Fibroblast of skin of right quadriceps (primary cell): ENCODE measurements at places on chromosomes 2 and 18.

DNA sequence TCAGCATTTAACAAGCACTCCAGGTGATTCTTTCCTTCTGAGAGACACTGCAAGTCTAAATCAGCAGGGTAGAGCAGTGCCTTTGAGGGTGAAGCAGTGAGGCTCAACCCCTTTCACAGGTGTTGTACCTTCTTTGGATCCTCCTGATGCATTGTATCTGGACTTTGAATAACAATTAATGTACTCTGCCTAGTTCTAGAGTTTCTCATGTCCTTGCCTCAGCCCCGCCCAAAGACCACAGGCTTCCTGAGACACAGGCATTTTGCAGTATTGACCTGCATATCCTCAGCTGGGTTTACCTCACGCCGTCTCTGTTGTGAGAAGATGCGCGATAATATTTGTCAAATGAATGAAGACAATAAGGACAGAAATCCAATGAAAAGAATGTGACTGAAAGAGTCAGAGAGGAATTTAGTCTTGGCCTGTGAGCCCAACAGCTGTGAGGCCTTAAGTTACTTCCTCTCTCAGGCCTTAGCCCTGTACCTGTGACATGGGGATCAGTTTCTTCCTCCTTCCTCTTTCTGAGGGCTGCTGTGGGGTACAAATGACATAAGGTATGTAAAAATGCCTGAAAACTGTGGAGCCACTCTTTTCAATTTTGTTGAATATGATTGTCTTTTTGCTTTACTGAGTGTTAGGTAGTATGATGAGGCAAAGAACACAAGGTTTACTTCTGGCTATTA, 43.7 kb downstream of the WIPF1 start:
- no peak for DNase-seq

DNA sequence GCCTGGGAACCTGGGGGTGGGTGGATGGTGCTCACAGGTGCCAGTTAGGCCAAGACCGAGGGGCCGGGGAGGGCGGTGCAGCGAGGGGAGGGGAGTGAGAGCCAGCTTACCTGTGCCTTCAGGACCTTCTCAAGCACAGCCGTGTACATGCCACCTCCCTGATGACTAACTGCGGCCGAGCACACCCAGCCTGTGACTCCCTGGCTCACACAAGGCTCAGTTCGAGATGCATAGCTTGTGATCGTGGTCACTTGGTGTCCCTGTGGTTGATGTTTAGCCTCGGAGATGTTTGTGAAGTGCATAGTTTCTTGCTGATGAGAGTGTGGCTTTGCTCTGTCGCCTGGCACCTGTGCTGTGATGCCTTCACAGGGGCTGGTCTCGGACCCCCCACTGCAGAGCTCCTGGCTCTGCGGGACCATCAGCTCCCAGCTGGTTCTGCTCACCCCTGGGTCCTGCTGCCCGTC, 84.5 kb upstream of the ODC1 start:
- DNase-seq: no peak

DNA sequence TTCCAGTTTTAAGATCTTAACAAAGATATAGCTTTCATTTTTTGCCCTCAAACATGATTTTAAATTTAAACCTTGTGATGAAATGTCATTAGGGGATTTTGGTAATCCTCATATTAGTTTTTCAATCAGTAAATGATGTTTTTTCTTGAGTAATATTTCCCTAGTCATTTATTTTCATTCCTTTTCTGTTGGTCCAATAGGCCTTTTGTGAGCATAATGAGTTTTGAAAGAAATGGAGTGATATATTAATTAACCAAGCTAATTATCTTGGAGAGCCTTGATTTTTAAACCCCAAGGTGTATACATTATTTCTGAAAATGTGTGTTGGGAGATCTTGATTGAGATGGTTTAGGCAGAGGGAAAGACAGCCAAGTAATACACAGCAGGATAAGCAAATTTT, 46.3 kb downstream of the DCC start:
- DNase-seq: no peak

- peak; percentile 69 for DNase-seq
Measured at GRCh38 chr18:41128545-41128944, 826.5 kb upstream of the PIK3C3 start.

GRCh38 chr2:18455236-18455862, 105.1 kb downstream of the RDH14 start:
- peak; percentile 93 for DNase-seq

GRCh38 chr2:122021941-122022340, 266.5 kb downstream of the TSN start:
- DNase-seq: no peak

GRCh38 chr2:135093670-135094330, 41.7 kb downstream of the RAB3GAP1 start:
- DNase-seq: no peak

- DNase-seq: peak; percentile 41
Measured at GRCh38 chr2:18117592-18117991, 239.1 kb downstream of the KCNS3 start.

- no peak for DNase-seq
Measured at GRCh38 chr2:59083075-59083828, 842.1 kb upstream of the FANCL start.

DNA sequence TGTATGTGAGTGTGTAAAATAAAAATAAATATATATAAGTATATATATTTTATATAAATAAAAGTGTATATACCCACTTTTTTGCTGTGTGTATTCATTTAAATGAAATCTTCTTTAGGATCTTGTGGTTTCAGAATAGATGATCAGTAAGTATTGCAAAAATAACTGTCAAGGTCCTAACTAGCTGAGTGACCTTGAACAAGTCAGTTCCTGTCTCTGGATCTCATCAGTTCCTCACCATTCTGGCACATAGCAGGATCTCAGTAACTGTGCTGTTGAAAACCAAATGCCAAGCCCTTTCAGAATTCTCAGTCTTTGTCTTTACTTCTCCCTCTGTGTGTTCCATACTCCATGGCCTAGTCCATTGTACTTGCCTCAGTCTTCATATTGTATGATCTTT, 115.3 kb upstream of the CXCR4 start:
- DNase-seq: no peak

- DNase-seq: peak; percentile 27
Measured at GRCh38 chr2:222797261-222797660, 63.6 kb upstream of the ACSL3 start.

DNA sequence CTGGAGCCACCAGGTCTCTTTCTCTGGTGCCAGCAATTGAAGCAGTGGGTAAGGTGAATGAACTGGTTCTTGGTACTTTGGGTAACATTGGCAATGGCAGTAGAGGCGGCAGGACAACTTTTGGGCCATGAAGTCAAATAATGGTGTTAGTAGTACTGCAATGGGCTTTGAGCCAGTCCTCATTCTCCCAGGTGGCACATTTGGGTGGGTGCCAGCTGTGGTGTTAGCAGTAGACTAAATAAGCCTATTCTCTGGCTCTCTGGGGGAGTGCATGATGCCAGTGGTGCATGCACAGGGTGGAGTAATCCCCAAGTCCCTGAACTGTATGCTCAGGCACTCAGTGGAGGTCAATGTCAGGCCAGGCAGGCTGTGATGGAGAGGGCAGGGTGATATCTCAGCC, 120.2 kb upstream of the LRRTM4 start:
- DNase-seq: no peak

- DNase-seq: peak; percentile 96
Measured at GRCh38 chr2:101474731-101475384, at the start of gene RFX8. RFX8 (minus strand) TSS chr2:101475112; CDS start chr2:101466848, 8,264 bp downstream.

- DNase-seq: no peak
Measured at GRCh38 chr2:131115752-131116151, 10.6 kb downstream of the PLEKHB2 start.

- DNase-seq: peak; percentile 94
Measured at GRCh38 chr2:191635333-191636234, 42.4 kb upstream of the NABP1 start.

DNA sequence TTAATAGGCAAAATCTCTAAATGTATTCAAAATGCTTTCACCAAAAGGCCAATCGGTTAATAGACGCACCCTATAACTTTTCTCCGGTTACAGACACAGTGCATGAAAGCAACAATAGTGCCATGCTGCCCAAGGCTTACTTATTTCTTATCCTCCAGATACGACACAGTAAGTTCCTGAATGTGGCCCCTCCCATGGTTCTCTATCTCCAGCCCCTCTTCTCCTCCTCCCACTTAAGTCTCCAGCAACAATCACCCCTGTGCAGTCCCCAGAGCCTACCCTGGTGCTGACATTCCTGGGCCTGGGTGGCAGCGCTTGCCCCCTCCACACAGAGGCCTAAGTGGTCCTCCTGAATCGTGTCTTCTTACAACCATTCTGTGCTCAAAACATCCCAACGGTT, 3.6 kb downstream of the KIDINS220 start:
- no peak for DNase-seq

DNA sequence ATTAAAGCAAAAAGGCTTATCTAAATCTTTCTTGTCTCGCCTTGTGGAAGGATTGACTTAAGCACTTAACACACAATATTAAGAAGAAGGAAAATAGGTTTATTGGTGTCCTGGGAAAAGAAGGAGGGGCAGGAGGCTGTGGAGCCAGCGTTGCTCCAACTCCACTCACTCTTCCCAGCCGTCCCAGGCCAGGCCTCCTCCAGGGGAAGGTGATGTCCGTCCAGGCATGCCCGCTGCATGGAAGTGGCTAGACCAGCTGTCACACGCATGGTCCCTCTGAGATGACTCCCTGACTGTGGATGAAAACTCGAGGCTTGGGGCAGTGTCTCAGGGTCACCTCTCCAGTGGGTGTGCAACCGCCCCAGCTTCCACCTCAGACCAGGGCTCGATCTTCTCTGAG, 281.1 kb downstream of the GALR1 start:
- no peak for DNase-seq

DNA sequence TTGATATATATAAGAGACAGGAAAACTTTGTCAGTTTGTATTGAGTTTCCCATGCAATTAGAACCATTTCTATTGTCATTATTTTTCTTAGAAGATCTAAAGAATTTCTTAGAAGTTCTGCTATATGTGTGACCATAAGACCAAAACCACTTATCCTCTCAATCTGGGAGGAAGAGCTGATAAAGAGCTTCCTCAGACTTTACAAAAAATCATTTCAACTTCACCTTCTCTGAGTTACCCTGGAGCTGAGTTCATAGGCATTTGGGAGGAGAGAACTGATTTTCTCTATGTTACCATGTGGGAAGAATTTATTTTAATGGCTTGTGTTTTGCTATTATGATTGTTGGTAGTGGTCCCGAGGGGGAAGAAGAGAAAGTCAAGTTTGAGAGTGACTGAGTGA, 329.3 kb downstream of the GPD2 start:
- DNase-seq: no peak

DNA sequence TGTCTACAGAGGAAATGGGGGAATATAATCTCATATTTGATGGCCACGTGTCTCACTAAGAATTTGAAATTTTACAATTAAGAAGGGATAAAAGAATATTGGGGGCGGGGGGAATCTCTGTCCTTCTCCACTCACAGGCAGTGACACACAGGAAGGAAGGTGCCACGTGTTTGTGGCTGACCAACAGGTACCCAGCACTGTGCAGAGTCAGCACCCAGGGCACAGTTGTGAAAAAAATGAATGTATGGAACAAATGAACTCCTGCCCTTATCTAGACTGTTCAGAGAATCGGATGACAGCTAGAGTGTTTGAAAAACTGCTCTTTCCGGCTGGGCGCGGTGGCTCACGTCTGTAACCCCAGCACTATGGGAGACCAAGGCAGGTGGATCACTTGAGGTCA, 317.0 kb upstream of the MYT1L start:
- no peak for DNase-seq

- peak; percentile 3 for DNase-seq
Measured at GRCh38 chr18:69102959-69103358, 297.7 kb upstream of the DOK6 start.

- peak; percentile 93 for DNase-seq
Measured at GRCh38 chr2:37871456-37872191, 53.5 kb upstream of the RMDN2 start.

- peak; percentile 33 for DNase-seq
Measured at GRCh38 chr2:144890828-144891227, 370.9 kb upstream of the ZEB2 start.

DNA sequence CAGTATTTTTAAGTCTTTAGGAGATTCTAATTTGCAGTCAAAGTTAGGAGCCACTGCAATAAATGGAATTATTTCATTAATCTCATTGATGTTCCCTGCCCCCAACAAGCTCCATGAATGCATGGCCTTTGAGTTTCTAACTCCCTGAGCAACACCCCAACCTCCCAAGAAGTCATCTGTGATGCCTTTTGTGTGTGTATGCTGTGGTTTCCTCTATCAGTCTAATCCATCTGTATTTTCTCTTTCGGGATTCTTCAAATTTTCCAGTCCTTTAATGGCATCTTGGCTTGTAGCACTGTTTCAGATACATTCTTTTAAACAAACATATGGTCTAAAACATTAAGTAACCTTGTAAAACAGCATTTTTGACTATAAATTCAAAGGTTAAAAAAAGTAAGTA, 16.8 kb downstream of the SERPINB10 start:
- peak; percentile 87 for DNase-seq

GRCh38 chr2:83901317-83901716, 557.8 kb downstream of the SUCLG1 start:
- no peak for DNase-seq

DNA sequence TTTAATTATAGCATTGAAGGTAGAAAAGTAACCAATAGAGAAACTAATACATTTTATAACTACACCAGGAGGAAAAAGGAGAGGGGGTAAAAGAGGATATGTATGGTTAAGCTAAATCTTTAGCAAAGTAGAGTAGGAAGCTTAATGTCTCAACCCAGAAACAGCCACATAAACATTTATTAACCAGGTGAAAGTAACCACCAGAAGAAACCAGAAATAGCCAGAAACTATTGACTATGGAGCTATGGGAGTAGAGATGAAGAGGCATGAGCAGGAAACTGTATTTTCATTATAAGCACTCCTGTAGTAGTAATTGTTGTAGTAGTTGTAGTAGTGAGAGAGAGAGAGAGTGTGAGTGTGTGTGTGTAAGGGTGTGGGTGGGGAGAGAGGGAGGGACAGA, 617.5 kb upstream of the CHAC2 start:
- DNase-seq: no peak

DNA sequence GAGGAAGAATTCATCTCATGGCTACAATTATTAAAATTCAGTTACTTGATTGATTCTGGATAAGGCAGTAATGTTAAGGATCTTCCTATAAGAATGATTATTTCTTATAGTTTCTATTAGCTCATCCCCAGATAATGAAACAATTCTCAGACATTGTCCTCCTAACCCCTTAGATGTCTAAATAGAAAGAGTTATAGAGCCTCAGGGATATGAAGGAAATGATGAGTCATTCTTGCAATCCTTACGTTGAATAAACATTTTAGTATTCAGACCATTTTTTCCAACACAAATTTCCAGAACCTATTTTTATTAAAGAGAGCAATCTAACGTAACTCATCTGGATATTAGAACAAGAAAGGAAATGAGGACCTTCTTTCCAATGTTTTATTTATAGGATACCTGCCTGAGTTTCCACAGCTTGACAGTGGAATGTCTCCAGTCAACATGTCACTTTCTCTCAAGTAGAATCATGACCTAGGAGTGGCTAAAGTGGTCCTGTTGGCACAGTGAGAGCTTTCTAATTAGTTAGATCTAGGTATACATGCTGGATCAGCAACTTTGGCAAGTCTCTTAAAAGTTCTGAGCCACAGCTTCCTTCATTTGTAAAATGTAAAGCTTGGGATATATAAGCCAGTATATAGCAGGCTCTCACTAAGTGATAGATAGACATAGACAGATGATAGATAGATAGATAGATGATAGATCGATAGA, 88.0 kb upstream of the RAB27B start:
- DNase-seq: peak; percentile 71

- DNase-seq: no peak
Measured at GRCh38 chr2:17713291-17713690, 40.3 kb downstream of the SMC6 start.
